ENCODE measurements at places on chromosomes 12 and 14. TPM values are rescaled to one million over a fixed set of nuclear protein-coding genes. Genes with fewer than 3 reads are reported as not detected.

DNA sequence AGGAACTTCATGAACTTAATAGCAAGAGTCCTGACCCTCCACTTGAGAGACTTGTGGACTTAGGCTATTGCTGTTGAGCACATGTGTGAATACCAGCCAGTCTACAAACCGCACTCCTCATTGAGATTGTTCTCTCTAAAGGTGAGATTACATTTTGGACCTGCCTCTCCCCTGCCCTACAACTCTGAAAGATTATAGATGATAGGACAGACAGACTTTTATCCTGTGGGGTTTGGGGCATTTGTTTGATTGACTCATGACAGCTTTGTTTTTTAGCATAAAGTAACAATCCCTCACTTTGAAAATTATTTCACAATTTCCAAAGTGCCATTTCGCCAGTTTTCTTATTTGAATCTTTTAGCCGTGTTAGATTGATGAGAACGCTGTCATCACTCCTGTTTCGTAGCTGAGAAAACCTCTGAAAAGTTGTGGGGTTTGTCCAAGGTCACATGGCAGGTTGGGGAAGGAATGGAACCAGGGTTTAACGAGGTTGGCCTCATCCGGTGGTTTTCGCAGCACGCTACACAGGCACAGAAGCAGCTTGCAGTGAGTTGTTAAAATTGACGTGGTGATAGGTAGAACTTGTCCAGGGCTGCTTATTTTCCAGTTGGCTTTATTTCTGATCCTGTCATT, 836 bp downstream of the EVL start:
- no peaks in the 10 kb centered on the region for H3K36me3 ChIP-seq
- H3K4me3 ChIP-seq, result no peak overlapping the region
- H3K27ac ChIP-seq, result no peak overlapping the region
- no peaks in the 10 kb centered on the region for H3K4me1 ChIP-seq

Gene RHEBL1
- 0.14 TPM for total RNA-seq

Gene LRFN5
- 0.21 TPM for total RNA-seq

GRCh38 chr12:13924286-13924685, 57.1 kb downstream of the GRIN2B start:
- no peak overlapping the region for H3K4me3 ChIP-seq
- no peaks in the 10 kb centered on the region for H3K27me3 ChIP-seq

Gene PITPNM2
- 9.8 TPM for total RNA-seq

GRCh38 chr14:91454580-91454979, 37.0 kb upstream of the CCDC88C start:
- H3K36me3 ChIP-seq, result peaks cover 29% of the 10 kb centered on the region
- H3K27me3 ChIP-seq, result no peaks in the 10 kb centered on the region
- no peak for DNase-seq
- H3K4me3 ChIP-seq, result no peak overlapping the region

DNA sequence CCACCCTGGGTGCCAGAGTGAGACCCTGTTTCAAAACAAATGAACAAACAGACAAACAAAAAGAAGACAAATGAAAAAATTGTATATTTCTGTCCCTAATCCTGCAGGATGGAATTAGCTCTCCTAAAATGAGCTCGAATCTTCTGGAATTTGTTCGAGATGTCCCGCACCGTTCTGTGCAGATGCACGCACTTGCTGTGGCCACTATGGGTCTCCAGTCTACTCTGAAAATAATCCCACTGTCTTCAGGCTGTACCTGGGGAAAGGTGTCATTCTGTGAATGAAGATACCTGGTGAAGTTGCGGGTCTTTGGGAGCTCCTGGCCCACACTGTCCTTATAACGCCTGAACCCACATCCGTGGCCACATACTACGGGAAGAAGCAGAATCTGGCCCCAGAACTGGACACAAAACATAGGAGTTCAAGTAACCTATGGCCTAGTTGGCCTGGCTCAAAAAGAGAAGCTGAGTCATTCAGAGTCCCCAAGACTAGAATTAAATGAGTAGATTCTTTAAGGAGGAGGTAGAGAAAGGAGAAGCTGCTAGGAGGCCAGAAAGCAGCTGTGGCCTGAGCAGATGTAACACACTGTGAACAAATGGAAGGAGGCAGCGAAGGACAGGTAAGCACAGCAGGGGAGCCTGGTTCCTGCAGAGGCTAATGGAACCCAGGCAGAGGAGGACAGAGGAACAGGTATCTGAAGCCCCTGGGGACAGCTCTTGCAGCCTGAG, 108.6 kb downstream of the FOXN3 start:
- no peak overlapping the region for H3K27ac ChIP-seq
- peaks cover 24% of the 10 kb centered on the region for H3K4me1 ChIP-seq
- no peak for DNase-seq
- no peak overlapping the region for H3K4me3 ChIP-seq
- no peaks in the 10 kb centered on the region for H3K36me3 ChIP-seq
- no peaks in the 10 kb centered on the region for H3K27me3 ChIP-seq

Gene HNF1A
- 9.1 TPM for total RNA-seq

Gene KIF5A
- 0.25 TPM for total RNA-seq
